ENCODE measurements at places on chromosomes 7 and 10.

- no peak for DNase-seq
These were observed 102.3 kb downstream of the NPTX2 start for GRCh38 chr7:98719396-98719795.

- no peak for DNase-seq
These were observed 21.2 kb downstream of the OR9A2 start for GRCh38 chr7:143005632-143006260.

- no peak for DNase-seq
These were observed 637.9 kb downstream of the NXPH1 start for GRCh38 chr7:9071160-9071762.

DNA sequence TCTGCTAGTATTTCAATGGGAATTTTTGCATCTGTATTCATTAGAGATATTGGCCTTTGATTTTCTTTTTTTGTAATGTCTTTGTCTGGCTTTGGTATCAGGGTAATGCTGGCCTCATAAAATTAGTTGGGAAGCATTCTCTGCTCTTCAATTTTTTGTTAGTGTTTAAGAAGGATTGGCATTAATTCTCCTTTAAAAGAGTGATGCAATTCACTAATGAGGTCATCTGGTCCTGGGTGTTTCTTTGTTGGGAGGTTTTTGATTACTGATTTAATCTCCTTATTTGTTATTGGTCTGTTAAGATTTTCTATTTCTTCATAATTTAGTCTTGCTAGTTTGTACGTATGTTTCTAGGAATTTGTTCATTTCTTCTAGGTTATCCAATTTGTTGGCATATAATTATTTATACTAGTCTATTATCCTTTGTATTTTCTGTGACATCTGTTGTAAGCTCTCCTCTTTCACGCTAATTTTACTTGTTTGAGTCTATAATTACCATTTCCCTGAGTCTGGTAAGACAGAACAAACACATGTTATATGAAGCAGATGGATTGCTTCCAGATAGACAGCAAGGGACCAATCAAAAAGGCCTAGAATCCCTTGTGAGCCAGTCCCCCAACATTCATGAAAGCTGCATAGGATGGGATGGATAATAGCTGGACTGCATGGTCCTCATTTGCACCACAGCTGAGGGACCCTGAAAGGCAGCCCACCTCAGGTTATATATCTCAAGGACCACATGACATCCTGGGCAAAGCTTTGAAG, 54.4 kb downstream of the MTPAP start:
- no peak for DNase-seq

DNA sequence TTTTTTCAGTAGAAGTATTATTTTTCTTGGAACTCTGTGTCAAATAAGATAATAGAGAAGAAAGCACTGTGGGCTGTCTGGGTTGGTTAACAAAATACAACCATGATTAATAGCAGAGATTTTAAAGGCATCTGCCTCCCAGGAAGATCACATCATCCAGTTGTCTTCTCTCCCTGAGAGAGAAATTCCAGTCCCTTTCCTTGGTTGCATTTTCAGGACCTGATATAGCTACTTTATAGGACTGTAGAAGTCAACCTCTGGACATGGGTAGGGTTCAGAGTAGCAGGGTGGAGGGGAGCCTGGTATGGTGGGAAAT, 309.9 kb upstream of the IGFBP3 start:
- no peak for DNase-seq

All from GM04503 (cell line).